ENCODE measurements at places on chromosomes 16 and 17.

DNA sequence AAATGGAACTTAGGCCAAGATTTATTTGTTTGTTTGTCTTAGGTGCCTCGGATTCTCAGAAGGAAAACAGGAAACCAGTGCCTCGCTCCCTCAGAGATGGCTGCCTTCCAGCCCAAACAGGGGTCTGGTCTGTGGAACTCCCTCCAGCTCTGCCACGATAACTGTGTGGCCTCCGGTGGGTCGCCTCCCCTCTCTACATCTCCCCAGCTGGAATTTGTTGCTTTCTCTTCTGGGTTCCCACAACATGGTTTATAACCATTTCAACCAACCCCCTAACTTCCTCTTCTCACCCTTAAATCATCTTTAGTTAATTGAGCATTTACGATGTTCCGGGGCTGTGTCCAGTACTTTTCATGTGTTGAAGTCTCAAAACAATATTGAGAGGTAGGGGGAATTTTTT, 30.9 kb upstream of the PLLP start:
- DNase-seq, result no peak

- DNase-seq, result no peak
Observed at GRCh38 chr16:77551357-77551756, 116.5 kb upstream of the ADAMTS18 start.

DNA sequence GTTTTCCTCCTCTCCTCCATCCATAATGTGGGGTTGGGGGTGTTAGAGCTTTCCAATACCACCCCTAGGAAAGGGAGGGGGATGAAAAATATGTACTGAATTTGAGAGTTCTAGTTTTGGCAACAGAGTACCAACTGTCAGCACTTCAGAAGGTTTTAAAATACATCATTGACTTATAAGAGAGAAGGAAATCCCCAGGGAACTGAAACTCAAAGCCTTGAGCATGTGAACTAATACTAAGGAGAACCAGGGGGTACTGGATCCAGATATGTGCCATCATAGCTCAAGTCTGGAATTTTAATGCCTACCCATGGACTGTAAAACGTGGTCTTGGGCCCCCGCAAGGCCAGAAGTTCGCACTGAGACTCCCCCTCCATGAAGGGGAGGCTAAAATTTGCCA, 15.8 kb downstream of the CACNG5 start:
- DNase-seq, result no peak

DNA sequence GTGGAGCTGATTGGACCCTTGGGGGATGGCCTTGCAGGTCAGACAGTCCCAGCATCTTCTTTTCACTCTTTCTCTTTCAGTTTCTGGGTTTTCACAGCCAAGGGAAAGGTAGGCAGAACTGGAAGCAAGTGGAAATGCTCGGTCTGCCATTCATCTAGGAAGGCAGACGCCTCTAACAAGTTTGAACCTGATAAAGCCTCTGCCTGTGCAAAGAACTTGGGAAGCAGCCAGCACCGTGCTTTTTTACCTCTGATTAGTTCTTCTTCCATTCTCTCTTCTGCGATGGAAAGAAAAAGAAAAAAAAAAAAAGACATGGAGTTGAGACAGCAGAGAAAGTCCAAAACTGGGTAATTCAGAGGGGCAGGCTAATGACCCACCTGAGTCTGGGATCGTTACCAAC, 997.8 kb upstream of the EEF2KMT start:
- DNase-seq, result no peak

- DNase-seq, result no peak
Observed at GRCh38 chr17:19486351-19487023, 47.2 kb upstream of the SLC47A1 start.

- no peak for DNase-seq
Observed at GRCh38 chr16:85983606-85984230, 84.8 kb downstream of the IRF8 start.

DNA sequence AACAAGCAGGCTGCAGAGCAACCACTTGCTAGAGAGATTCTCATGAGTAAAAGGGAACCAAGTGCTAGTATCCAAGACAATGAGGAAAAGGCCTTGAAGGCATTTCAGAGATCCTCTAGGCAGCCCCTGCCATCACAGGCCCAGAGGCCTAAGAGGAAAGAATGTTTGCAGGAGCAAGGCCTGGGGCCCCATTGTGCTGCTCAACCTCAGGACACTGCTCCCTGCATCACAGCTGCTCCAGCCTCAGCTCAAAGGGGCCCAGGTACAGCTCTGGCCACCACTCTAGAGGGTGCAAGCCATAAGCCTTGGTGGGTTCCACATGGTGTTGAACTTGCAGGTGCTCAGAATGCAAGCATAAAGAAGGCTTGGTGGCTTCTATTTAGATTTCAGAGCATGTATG, 243.0 kb upstream of the RPL38 start:
- DNase-seq, result no peak

DNA sequence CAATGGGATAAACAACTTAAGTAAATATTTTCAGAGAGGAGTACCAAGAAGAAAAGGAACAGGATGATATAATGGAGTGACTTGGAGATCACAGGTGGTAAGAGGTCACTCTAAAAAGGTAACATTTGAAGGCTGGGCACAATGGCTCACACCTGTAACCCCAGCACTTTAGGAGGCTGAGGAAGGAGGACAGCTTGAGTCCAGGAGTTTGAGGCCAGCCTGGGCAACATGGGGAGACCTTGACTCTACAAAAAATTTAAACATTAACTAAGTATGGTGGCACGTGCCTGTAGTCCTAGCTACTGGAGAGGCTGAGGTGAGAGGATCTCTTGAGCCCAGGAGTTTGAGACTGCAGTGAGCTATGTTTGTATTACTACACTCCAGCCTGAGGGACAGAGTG, 3.4 kb upstream of the TMEM11 start:
- DNase-seq, result no peak

DNA sequence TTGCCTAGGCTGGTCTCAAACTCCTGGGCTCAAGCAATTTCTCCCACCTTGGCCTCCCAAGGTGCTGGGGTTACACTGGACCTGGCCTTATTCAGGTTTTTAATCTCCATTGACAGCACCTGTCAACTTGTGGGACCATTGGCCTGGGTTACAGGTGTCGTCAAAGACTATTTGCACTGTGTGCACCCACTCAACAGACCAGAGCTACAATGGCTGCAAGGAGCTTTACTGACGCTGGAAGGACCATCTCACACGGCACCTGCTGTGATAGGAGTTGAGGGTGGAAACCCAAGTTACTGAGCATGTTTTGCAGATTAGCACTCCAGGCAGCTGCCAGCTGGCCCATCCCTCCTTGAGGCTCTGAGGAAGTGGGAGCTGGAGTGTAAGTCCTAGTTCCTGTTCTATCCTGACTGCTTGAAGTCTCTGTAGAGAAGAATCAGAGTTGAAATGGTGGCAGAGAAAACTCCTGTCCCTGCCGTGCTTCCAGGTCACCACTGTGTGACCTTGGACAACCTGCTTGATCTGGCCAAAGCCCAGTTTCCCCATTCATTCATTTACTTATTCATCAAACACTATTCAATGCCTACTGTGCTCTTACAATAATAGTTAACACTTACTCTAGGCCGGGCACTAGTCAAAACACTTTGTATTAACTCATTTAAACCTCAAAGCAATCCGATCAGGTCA, 42.4 kb upstream of the LONP2 start:
- no peak for DNase-seq

DNA sequence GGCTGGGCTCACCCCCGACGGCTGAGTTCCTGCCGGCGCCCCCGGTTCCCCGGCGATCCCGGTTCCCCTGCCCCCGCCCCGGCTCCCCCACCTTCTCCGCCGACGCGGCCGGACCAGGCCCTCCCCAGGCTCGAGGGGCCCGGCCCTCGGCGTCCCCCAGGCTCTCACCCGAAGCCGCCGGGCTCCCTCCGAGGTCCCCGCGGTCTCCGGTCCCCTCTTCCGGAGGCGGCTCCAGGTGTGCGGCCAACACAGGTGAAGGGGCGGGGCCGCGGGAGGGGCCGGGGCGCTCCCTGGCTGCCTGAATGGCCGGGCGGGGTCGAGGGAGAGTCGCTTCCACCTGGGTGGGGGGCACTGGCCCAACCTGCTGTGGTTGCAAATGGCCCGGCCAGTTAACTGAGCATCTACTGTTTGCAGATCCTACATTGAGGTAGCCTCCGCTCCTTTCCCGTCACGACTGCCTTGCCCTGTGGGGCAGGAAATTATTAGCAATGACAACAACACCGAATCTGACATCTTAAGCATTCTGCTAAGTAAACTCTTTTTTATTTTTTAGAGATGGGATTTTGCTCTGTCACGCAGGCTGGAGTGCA, at the start of gene BICDL2:
Gene BICDL2 (minus strand): TSS at position 219 of the 590 bp plus-strand sequence. CDS start 1,448 bp downstream, outside the sequence.
- no peak for DNase-seq

DNA sequence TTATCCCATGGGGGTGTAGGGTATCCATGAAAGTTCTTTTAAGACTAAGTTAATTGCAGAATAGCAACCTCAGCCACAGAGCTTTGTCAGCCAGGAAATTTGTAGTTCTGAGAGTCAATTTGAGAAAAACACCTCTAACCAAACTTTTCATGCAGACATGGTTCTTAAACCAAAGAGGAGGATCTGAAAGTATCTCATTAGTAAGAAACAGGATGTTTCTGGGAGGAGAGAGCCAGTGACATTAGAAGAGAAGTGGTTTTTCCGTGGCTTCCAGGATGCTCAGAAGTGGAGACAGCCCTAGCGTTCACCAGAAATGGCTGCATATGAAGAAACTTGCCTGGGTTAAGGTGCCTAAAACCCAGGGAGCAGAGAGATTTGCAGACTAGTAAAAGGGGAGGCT, 7.9 kb downstream of the GNAO1 start:
- DNase-seq, result peak; percentile 51

GRCh38 chr16:63856537-63856936, 1265.3 kb downstream of the CDH11 start:
- no peak for DNase-seq

DNA sequence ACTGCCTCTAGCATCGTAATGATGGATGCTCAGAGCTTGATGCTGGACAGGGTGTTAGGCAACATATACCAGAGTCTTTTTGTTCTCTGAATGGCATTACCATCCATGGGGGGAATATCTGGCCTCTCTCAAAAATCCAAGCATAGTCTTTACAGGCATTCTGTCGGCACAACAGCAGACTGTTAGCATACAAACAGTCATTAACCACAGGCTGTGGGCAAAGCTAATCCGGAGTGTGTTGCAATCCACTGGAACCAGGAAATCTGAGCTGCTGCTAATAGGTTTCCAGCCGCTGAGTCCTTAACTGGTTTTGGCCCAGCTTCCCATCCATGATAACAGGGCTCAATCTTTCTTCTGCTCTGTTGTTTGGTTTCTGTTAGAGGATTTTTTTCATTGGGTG, 371.9 kb downstream of the HS3ST3B1 start:
- no peak for DNase-seq

DNA sequence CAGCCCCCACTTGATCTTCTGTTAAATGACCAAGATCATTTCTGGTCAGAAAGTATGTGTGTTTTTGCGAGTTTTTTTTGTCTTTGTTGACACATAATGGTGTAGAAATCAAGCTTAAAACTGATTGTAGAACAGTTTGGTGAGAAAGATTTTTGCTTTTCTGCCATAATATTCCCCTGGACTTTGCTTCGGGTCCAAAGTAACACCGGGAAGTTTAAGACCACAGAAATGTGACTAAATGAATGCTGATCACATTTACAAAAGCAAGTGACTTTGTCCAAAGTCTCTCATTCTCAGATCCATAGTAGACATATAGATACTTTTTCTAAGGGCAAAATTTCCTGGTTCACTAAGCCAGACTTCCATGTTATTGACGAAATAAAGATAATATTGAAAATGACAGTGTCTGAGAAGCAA, 2.6 kb downstream of the FAM20A start:
- DNase-seq, result no peak

- DNase-seq, result no peak
Observed at GRCh38 chr16:88367560-88367959, 15.2 kb upstream of the ZNF469 start.

- DNase-seq, result no peak
Observed at GRCh38 chr16:782258-782657, 5.9 kb downstream of the RPUSD1 start.

- no peak for DNase-seq
Observed at GRCh38 chr16:59701963-59702930, 968.1 kb upstream of the GOT2 start.

DNA sequence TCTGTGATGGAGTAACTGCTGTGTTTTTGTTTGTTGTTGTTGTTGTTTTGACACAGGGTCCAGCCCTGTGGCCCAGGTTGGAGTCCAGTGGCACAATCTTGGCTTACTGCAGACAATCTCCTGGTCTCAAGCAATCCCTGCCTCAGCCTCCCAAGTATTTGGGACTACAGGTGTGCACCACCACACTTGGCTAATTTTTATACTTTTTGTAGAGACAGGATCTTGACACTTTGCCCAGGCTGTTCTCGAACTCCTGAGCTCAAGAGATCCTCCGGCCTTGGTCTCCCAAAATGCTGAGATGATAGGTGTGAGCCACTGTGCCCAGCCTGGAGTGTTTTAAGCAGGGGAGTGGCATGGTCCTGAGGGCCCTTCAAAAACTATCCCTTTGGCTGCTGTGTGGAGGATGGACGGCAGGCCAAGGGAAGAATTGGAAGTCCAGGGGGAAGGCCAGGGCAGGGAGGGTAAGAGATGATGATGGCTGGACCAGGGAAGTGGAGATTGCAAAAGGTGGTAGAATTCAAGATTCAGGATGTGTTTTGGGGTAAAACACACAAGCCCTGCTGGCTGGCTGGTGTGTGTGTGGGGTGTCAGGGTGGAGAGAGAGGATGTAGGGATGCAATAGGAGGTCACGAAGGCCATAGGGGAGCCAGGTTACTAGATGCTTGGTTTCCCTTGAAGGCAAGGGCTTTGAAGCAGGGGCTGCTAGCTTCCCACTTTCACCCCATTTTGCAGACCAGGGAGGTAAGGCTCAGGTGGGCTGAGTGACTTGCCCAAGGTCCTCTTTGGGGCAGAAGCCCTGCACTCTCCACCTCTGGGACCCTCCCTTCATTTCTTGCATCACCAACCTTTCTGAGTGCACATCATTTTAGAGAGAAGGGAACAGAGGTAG, 18.8 kb upstream of the PLLP start:
- no peak for DNase-seq

DNA sequence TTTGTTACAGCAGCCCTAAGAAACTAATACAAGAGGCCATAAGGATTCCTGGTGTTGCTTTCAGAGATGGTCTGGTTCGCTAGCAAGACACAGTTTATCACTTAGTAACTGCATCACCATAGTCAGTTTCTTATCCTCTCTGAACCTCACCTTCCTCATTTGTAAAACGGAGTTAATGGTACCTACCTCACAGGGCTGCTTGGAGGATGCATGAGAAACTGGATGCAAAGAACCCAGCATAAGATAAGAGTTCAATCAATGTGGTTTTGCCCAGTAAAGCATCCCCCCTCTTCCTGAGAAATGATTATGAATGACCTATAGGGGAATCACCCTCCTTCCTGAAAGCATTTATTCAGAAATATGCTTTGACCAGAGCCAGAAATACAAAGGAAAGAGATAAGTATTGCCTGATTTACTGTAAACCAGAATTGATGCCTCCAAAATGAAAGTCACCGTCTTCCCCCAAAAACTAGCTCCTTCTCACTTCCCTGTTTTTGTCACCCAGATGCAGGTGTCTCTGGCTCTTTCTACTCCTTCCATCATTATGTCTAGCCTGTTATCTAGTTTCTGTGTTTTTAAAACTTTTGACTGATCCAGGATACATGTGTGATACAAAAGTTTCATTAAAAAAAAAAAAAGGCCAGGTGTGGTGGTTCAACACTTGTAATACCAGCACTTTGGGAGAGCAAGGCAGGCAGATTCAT, 2.8 kb upstream of the TEFM start:
- DNase-seq, result no peak
